Activated CD4-positive, alpha-beta T cell treated with anti-CD3 and anti-CD28 coated beads, Interleukin-10, Interleukin-2, amounts not matched to agents 100 ng/mL and 50 ng/mL, durations not matched to agents 16 hours and 8 hours (primary cell): ENCODE measurements at places on chromosomes 1 and 21.

GRCh38 chr1:1554926-1555915 is 14.8 kb upstream of the TMEM240 start:
- DNase-seq, result no peak

DNA sequence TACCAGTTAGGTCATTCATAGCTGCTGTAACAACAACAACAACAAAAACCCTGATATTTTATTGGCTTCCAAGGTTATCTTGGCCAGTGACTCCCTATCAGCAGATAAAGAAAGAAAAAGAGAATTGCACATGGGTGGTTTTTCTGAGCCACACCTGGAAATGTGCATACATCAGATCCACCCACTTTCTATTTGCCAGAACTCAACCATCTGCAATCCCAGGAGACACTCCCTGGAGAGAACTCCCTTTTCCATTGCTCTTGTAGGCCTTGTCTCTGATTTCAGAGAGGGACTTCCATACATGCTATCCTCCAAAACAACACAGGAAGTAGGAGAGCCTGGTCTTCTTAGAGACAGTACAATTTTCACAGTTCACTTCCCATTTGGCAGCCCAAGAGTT is 74.9 kb upstream of the ZC3H11B start:
- DNase-seq, result no peak

DNA sequence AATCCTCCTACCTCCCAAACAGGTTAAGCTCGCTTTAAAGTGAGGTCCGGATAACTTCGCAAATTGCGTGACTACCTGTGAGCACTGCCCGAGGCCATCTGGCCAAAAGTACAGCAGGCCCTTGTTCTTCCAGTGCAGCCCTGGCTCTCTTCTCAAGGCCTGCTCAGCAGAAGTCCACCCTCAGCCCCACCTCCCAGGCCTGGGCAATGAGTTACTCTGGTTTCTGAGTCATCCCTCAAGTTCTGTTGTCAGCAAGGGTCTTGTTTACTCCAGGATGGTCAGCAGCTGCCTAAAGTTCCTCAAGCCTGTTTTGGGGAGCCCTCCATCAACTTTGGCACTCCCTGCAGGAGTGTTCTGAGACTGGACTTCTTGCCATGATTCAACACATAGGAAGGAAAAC is 101.7 kb downstream of the BCAR3 start:
- DNase-seq, result no peak

- no peak for DNase-seq
Measured at GRCh38 chr1:37156646-37157045, 122.3 kb upstream of the GRIK3 start.

- no peak for DNase-seq
Measured at GRCh38 chr1:61109158-61109557, 26.8 kb downstream of the NFIA start.

DNA sequence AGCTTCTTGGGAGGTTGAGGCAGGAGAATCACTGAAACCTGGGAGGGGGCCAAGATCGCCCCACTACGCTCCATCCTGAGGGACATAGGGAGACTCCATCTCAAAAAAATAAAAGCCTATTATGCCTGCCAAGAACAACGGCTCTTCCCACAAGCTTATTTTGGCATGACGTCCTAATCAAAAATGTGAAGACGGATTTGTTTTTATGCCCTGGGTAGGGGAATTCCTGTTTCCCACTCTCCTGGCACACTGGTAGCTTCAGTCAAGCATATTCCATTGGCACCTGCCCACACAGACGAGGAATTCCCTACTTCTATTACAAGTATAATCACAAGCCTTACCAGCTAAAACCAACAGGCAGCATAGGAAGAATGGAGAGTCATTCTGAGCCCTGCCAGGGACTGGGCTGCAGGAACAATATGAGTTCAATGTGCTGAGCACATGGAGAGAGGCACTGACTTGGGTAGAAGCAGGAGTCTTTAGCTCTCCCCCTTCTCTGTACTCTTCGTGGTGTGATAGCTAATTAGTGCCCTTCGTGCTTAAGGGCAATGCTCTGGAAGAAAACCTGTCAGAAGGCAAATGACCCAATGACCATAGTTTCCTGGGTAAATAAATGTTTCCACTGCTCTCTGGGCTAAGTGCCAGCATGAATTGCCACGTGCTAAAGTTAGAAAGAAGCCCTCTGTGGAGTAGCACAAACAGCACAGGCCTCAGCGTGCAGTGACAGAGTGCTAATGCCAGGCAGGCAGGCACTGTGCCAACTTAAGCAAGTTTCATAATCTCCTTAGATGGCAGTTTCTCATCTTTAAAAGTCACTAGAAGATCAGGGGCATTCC is 16.8 kb downstream of the TNFSF4 start:
- DNase-seq, result no peak
